HFFc6 (cell line): ENCODE measurements at places on chromosomes 5 and 9. TPM values are rescaled to one million over a fixed set of nuclear protein-coding genes. Genes with fewer than 3 reads are reported as not detected.

The EIF4E1B gene
- not detected in 3 replicates for total RNA-seq

The C9orf153 gene
- total RNA-seq: not detected in 3 replicates

The TPD52L3 gene
- total RNA-seq: not detected in 2 replicates

The PCDHB3 gene
- 0.26 to 1.8 TPM (median 0.36 TPM) in 3 replicates for total RNA-seq

The HAPLN1 gene
- 6.9 to 110 TPM (median 15.0 TPM) in 3 replicates for total RNA-seq

The PPP1R26 gene
- 10.6 to 14.1 TPM (median 11.7 TPM) in 3 replicates for total RNA-seq

The BRD3OS gene
- total RNA-seq: 28.7 to 38.9 TPM (median 34.6 TPM) in 3 replicates

The KIF12 gene
- not detected in 2 replicates for total RNA-seq

DNA sequence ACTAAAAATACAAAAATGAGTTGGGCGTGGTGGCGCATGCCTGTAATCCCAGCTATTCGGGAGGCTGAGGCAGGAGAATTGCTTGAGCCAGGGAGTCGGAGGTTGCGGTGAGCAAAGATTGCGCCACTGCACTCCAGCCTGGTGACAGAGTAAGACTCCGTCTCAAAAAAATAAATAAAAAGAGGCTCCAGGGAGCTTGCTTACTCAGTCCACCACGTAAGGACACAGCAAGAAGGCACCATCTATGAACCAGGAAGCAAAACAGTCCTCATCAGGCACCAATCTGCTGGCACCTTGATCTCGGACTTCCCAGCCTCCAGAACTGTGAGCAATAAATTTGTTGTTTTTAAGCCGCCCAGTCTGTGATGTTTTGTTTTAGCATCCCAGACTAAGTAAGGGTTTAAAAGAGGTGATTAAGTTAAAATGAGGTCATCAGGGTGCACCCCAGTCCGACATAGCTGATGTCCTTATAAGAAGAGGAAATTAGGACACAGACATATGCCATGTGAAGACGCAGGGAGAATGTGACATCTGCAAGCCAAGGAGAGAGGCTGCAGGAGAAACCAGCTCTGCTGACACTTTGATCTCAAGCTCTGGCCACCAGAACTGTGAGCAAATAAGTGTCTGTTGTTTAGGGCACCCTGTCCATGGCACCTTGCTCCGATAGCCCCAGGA, 45.9 kb downstream of the C9orf50 start:
- peak; percentile 87 for DNase-seq

- no peak for DNase-seq
Observed at GRCh38 chr5:12672141-12672540, 767.9 kb upstream of the CTNND2 start.

GRCh38 chr5:154319736-154320135, 126.1 kb upstream of the SAP30L start:
- DNase-seq: no peak

DNA sequence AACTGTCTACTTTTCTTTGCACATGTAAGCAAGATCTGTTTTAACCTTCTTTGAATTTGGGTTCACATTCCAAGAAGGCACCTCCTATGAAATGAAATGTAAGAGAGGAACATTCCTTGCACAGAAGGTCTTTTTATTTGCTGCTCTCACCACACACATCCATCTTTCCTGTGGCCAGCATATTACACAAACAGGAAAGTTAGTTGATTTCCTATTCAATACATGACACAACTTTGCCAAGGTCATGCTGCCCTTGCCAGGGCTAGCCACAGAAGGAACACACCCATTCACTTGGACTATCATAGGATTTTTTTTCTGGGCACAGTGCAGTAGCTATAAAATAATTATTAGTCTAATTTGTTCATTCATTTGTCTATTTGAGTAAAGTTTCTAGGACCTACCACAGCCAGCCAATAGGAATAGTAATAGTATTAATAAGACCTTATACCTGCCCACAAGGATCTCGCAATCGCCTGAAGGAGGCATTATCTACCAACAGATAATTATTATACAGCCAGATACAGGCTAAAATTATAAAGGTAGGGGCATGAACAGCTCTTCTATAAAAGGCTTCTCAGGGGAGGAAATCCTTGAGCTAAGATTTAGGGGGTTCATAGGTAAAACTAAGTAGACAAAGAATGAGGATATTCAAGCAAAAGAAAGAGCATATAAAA, 78.1 kb upstream of the NREP start:
- DNase-seq: no peak

GRCh38 chr5:178839319-178839704, 20.4 kb upstream of the ZNF354B start:
- DNase-seq: peak; percentile 14

DNA sequence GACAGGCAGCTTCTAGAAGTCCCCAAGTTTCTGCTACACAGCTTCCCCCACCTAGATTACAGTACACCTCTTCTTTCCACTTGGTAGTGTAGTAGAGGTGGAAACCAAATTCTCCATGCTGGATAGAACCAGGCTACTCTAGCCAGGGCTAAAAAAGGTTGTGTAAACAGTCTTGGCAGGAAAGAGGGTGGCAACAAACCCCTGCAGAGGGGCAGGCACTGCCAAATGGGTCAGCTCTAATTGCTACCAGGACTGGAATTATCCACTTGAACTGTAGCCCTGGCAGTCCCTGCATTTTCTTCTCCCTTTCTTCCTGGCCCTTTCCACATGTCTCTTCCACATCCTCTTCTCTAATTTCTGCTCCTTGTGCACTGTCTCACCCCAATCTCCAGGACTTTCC, 24.8 kb downstream of the RANBP3L start:
- DNase-seq: no peak

GRCh38 chr5:142931896-142932686, 161.9 kb downstream of the ARHGAP26 start:
- no peak for DNase-seq

DNA sequence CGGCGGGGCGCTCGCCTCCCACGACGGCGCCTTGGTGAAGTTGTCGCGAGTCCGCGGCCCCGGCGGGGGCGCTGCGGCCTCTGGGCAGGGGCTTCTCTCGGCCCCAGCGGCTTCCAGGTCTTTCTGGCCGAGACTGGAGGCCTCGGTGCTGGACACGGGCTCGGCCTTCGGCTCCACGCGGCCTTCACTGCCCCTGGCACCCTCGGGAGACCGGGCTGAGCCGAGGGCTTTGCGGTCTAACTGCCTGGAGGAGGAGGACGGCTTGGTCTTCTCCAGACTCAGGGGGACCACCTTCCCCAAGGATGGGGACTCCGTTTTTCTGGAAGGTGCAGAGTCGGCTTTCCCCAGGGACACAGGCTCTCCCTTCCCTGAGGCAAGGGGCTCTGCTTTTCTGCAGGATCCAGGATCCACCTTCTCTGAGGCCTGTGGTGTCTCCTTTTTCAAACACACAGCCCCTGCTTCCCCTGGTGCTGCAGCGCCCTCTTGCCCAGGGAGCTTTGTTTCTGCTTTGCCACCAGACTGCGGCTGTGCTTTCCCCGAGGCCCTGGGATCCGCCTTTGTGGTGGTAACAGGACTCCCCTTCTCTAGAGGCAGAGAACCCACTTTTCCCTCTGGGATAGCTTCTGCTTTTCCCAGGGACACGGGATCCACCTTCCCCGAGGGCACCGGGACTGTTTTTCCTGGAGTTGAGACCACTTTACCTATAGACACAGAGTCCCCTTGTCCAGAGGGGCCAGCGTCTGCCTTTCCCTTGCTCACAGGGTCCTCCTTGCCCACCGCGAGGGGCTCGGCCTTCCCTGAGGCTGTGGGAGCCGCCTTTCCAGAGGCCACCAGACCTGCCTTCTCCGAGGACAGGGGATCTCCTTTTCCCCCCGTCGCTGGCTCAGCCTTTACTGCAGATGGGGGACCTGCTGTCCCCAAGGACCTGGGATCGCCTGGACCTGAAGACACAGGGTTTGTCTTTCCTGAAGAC, 12.3 kb downstream of the GPRIN1 start:
- DNase-seq: no peak

DNA sequence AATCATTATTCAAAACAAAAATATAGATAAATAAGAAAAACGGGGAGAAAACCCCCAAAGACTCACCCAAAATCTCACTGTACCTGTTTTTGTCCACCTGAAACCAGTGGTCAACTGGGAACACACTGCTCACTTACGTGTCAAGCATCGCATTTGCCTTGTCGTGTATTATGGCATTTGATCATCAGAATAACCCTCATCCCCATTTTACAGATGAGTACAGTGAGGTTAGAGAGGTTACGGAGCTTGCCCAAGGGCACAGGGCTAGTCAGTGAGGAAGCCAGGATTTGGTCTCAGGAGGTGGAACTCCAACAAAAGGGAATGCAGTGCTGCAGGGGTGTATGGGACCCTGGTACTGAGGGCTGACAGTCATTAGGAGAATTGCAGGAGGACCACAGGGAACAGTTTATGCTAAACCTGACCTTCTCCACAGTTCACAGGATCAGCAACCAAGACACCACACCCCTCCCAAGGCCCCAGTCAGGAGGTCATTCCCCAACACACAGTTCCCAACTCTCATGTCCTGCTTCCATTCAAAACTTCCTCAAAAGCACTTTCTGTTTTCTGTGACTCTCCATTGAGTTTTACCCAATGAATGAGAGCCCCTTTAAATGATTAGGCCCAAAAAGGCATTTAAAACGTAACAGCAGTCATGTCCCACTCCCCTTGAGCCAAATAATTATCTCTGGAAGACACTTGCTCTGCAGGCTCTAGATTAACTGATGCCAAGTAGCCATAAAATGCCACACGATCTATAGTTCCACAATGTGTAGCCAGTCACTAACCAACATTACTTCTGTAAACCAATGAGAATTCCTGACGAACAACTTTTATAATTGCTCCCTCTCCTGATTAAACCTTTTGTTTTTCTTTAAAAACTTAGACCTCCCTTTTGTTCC, 50.8 kb downstream of the CTSL start:
- DNase-seq: no peak

GRCh38 chr9:113626735-113627495, 163.4 kb downstream of the RGS3 start:
- DNase-seq: no peak

DNA sequence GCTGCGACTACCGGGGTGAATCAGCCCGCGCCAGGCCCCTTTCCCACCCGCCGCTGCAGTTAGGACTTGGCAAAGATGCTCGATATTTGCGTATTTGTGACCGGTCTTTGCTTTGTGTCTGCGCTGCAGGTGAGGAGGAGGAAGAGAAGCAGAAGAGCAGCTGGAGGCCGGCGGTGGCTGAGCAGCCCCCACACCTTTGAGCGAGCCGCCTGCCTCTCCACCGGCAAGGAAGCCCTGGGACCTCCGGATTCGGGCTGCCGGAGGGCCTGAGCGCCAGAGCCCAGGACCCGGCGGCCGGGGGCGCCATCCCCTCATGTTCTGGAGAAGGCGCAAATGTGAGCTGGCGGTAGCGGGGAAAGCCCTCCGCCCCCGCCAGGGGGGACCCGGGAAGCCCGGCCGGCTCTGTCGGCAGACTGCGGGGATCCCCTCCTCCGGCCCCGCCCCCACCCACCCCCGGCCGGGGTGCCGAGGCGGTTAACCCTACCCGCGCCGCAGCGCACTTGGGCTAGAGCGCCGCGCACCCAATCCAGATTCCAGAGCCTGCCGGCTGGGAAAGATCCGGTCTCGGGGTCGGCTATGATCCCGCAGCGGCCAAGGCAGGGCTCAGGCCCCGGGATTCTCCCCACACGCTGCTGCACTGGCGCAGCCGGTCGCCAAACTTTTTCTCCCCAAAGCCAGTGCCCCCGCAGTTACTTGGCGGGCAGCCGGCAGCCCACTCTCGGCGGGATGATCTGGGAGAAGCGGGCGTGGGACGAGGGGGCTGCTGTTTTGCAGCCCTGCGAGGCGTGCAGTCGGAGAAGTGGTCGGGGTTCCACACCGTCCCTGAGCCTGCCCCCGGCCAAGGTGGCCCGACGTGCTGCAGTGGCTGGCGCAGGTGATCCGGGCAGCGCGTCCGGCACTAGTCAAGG, 800 bp upstream of the KCNN2 start:
- DNase-seq: peak; percentile 7

DNA sequence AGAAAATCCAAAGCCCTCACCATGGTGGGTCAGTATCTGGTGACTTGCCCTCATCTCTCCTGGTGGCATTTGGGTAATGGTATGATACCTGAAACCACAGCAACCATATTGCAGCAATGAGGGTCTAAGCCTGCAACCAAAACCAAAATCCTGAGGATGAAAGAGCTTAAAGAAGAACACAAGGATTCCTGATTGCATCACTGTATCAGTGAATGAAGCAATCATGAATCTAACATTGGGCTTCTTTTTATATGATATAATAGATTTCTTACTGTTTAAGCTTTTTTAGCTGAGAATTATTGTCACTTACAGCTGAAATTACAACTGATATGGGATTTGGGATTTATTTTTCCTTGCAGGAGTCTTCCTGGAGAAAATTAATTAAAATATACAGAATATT, 269.9 kb downstream of the MEF2C start:
- no peak for DNase-seq

DNA sequence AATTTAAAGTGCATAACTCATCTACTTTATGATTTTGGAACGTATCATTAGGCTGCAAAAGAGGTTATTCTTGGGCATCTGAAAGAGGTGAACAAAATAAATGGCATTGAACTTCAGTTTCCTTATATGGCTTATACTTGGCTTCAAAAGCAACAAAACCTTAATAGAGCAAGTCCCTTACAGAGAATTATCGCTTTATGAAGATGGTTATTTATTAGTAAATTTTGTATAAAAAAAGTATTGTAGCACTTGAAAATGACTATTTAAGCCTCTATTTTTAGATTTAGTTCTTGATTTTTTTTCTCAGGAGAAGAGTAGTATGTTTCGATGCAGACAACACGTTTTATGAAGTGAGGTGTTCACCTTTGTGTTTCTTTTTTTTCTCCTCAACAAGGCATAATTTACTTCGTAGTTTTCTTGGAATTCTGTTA, 2.0 kb downstream of the ERBIN start:
- no peak for DNase-seq

- DNase-seq: no peak
Observed at GRCh38 chr9:85036496-85036895, 367.0 kb downstream of the NTRK2 start.

- no peak for DNase-seq
Observed at GRCh38 chr5:159746707-159747106, 169.6 kb upstream of the ADRA1B start.

DNA sequence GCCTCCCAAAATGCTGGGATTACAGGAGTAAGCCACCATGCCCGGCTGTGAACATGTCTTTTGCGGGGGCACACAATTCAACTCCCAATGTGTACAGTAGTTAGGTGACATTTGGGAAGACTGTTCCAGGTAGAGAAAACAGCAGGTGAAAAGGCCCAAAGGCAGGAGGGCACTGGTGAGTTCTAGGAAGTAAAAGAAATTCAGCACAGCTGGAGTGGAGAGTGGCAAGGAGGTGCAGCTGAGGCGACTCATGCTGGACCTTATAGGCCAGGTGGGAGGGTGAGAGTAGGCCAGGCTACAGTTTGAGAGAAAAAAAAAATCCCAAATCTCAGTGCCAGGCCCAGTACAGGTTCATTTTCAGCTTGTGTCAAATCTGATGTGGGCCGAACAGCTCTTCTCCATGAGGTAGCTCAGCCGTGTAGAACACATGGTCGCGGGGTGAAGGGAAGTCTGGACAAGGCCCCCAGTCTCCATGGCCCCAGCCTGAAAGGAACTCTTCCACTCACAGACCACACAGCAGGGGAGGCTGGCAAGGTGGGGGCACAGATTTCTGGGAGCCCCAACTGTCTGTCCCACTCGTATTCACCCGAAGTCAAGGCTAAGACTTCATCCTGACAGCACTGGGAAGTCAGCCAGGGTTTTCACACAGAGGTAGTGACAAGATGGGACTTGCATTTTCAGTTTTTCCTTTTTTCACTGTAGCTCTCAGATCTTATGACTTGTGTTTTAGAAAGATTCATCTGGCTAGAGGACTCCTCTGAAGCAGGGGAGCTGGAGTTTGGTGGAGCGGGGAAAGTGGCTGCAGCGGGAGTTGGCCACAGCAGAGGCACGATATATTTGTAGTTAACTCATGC, 4.5 kb upstream of the HNRNPAB start:
- no peak for DNase-seq

- DNase-seq: peak; percentile 21
Observed at GRCh38 chr5:6633469-6634245, 417 bp downstream of the SRD5A1 start.

- DNase-seq: no peak
Observed at GRCh38 chr9:104980039-104980654, 52.2 kb upstream of the ABCA1 start.
